ENCODE measurements at places on chromosomes 12 and 14. TPM values are rescaled to one million over a fixed set of nuclear protein-coding genes. Genes with fewer than 3 reads are reported as not detected.

IFI27 gene
- total RNA-seq: 55.8 TPM

WDHD1 gene
- 28.2 TPM for total RNA-seq

SP7 gene
- not detected for total RNA-seq

ANKLE2 gene
- 56.1 TPM for total RNA-seq

MARCHF9 gene
- 0.77 TPM for total RNA-seq

RILPL2 gene
- 4.2 TPM for total RNA-seq

AQP5 gene
- not detected for total RNA-seq

GARIN6 gene
- not detected for total RNA-seq

CLEC7A gene
- total RNA-seq: not detected

KCNMB4 gene
- 5.1 TPM for total RNA-seq

TMEM116 gene
- 8.4 TPM for total RNA-seq

WSCD2 gene
- total RNA-seq: not detected

WNT1 gene
- not detected for total RNA-seq

PLD4 gene
- total RNA-seq: not detected

CCDC177 gene
- total RNA-seq: under 0.01 TPM
